ENCODE measurements at places on chromosomes 12 and 14. TPM values are rescaled to one million over a fixed set of nuclear protein-coding genes. Genes with fewer than 3 reads are reported as not detected.

Gene MSI1
- 0.07 TPM for total RNA-seq

Gene TC2N
- 46.3 TPM for total RNA-seq

Gene PSMC1
- 120 TPM for total RNA-seq

Gene KIF5A
- total RNA-seq = 2.1 TPM

Gene NDRG2
- total RNA-seq = 6.9 TPM

GRCh38 chr12:83318386-83319098, 631.8 kb downstream of the TMTC2 start:
- no peaks in the 10 kb centered on the region for H3K4me1 ChIP-seq
- DNase-seq = no peak
- no peak overlapping the region for H3K27ac ChIP-seq
- no peak overlapping the region for H3K4me3 ChIP-seq

- H3K4me1 ChIP-seq = peaks cover 63% of the 10 kb centered on the region
- peak overlapping the region; percentile 76 for H3K27ac ChIP-seq
- peaks cover 75% of the 10 kb centered on the region for H3K36me3 ChIP-seq
- DNase-seq = peak; percentile 58
These were observed 58.6 kb downstream of the SLC38A1 start for GRCh38 chr12:46209914-46210872.

DNA sequence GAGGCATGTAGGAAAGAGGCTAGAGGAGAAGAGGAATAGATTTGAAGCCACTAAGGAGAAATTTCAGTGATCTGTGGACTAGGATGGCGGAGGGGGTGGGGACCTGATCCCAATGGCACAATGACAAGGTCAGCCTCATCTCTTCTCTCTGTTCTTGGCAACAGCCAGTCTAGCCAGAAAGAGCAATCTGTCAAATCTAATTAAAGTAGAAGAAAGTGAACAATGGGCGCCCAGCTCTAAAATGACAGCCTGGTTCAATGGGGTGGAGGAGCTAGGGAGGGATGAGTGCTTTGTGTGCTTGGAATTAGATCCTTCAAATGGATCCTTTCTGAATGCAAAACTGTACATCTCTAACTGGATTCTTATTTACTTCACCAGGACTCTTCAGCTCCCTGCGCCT, 37.2 kb upstream of the TUBA1C start:
- no peaks in the 10 kb centered on the region for H3K36me3 ChIP-seq
- peaks cover 6% of the 10 kb centered on the region for H3K27me3 ChIP-seq

GRCh38 chr12:105933671-105934665, 204.8 kb downstream of the NUAK1 start:
- DNase-seq = no peak
- H3K27ac ChIP-seq = no peak overlapping the region
- no peaks in the 10 kb centered on the region for H3K36me3 ChIP-seq

- H3K27ac ChIP-seq = no peak overlapping the region
- H3K36me3 ChIP-seq = peaks cover 3% of the 10 kb centered on the region
- H3K4me3 ChIP-seq = no peak overlapping the region
- H3K4me1 ChIP-seq = peaks cover 37% of the 10 kb centered on the region
These were observed 209.7 kb downstream of the GPHN start for GRCh38 chr14:66717561-66718140.

DNA sequence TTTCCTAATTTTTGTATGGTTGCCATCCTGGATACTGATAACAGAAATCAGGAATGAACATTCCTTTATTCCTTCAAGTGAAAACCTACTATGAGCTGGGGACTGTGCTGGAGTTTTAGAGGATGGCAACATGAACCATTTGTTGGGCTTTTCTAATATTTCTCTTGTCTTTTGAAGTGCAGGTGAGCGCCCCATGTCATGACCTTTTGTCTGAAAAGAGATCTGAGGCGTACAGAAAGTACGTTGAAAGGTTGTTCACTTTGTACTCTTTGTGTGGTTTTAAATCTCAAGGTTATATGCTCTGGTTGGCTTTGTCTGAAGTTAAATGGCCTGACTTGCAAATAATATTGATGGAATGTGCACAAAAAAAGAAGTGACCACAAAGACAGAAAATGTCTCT, 79.0 kb downstream of the GAS2L3 start:
- no peaks in the 10 kb centered on the region for H3K4me1 ChIP-seq
- H3K27me3 ChIP-seq = no peaks in the 10 kb centered on the region
- no peaks in the 10 kb centered on the region for H3K36me3 ChIP-seq
- DNase-seq = no peak
- no peak overlapping the region for H3K4me3 ChIP-seq

- H3K4me1 ChIP-seq = no peaks in the 10 kb centered on the region
- no peak overlapping the region for H3K4me3 ChIP-seq
- DNase-seq = no peak
- no peak overlapping the region for H3K27ac ChIP-seq
These were observed 35.3 kb downstream of the SLC6A15 start for GRCh38 chr12:84877340-84877739.

DNA sequence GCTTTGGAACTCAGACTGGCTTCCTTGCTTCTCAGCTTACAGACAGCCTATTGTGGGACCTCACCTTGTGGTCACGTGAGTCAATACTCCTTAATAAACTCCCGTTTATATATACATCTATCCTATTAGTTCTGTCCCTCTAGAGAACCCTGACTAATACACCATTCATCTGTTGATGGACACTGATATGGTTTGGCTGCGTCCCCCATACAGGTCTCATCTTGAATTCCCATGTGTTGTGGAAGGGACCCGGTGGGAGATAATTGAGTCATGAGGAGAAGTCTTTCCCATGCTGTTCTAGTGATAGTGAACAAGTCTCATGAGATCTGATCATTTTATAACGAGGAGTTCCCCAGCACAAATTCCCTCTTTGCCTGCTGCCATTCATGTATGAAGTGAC, 57.0 kb downstream of the OTOGL start:
- no peak for DNase-seq
- no peak overlapping the region for H3K4me3 ChIP-seq
- no peak overlapping the region for H3K27ac ChIP-seq

DNA sequence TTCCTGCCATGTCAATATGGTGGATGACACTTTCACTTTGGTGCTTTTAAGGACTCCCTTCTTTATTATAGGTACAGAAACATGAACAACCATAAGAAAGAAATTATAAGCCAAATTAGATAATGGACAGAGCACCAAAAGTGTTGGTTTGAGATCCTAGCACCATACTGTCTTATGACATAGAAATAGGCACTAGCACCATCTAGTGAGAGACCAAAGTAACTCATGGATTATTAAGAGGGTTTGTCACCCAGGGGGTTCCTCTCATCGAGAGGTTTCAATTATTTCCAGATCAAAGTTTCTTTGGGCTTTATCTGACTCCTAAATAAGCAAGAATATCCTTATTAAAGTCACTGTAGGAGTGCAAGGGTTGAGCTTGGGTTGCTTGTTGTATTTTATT, 153.0 kb upstream of the DIO2 start:
- no peaks in the 10 kb centered on the region for H3K36me3 ChIP-seq
- H3K27me3 ChIP-seq = no peaks in the 10 kb centered on the region
- H3K27ac ChIP-seq = no peak overlapping the region
- H3K4me1 ChIP-seq = no peaks in the 10 kb centered on the region

All from activated CD8-positive, alpha-beta memory T cell treated with anti-CD3 and anti-CD28 coated beads, Interleukin-2, amount 10 ng/mL, durations not matched to agents 7 days and 5 days (primary cell).